ENCODE measurements at places on chromosomes 4 and X. TPM values are rescaled to one million over a fixed set of nuclear protein-coding genes. Genes with fewer than 3 reads are reported as not detected.

Gene DMRTC1
- total RNA-seq: not detected

Gene NXF2
- total RNA-seq: not detected

Gene GAGE12C
- not detected for total RNA-seq

Gene PPID
- total RNA-seq: 35.4 TPM

Gene CTAG2
- not detected for total RNA-seq

Gene SRPK3
- total RNA-seq: 3.6 TPM

Gene CCSER1
- total RNA-seq: 0.20 TPM

Gene EGFL6
- not detected for total RNA-seq

Gene ATP2B3
- total RNA-seq: 0.20 TPM

Gene BTC
- 0.30 TPM for total RNA-seq

Gene ATOH1
- not detected for total RNA-seq

Gene MAGEB10
- total RNA-seq: not detected

Gene MAGEA12
- total RNA-seq: not detected

Gene RAI2
- 2.0 TPM for total RNA-seq

Gene CT55
- not detected for total RNA-seq
